CD4-positive, alpha-beta T cell treated with Interleukin-1 beta for 1 hour (primary cell): ENCODE measurements at places on chromosomes 6 and 20.

DNA sequence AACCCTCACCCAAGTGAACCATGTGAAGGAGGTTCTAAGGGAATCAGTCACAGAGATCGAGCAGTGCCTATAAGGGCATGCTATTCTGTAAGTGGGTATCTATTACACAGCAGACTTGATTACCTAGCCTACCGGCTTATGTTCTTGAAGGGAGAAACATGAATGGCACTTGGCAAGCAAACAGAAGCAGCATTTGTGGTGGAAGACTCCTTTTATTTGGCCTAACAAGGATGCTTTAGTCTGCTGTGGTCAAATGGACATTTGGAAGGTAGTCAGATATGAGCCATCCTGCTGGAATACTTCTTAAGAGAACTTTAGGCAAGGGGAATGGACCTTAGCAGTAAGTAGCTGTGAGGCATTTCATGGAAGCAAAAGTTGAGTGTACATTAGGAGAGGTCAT is 126.3 kb downstream of the COL12A1 start:
- DNase-seq: no peak

DNA sequence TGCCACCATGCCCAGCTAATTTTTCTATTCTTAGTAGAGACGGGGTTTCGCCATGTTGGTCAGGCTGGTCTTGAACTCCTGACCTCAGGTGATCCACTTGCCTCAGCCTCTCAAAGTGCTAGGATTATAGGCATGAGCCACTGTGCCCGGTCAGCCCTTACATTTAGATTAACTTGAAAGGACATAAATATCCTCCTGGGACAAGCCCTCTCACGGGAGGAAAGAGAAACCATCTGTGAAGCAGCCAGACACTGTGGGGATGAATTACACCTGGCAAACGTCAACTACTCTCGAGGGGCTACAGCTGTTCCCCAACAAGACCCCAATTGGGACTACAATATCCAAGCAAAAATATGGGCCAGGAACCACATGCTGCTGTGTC is 32.7 kb upstream of the SAMHD1 start:
- no peak for DNase-seq

DNA sequence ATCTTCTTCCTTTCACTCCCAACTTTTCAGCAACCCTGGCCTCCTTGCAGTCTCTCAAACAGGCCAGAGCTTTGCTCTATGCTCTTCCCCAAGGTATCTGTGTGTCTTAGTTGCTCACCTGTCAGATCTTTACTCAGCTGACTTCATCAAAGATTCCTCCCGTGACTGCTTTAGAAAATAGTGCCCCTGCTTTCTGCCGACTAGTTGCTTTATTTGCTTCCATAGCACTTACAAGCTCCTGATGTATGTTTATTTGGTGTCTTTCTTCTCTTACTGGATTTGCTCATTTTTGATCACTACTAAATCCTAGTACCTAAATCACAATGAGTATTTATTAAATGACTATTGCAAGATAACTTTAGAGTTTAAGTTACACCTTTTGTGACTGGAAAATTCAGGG is 5.9 kb downstream of the NDUFAF5 start:
- no peak for DNase-seq

DNA sequence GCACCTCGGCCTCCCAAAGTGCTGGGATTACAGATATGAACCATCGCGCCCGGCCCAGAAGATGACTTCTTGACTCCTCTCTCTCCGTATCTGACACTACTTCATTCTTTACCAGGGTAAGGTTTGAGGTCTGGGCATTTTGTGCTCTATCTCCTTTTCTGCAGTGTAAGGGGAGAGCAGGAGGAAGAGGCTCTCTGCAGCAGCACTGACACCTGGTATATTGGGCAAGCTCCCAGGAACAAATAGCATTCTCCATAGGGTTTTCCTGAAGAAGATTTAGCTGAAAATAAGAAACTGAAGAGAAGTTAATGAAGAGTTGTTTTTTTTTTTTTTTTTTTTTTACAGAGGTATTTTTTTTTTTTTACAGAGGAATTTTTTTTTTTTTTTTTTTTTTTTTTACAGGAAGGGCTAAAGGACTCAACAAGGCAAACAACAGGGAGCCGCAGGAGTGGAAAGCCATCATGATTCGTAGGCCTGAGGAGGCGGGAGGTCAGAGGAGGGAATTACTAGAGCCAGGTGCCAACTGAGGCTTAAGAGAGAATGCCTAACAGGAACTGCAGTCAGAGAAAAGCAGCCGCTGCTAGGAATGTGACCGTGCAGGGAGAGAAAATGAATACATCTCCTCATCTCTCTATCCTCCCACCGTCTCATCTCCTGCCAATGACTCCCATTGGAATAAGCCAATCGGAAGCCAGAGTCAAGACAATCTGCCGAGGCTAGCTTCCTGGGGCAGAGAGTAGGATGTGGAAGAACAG is 34.7 kb upstream of the ADGRF4 start:
- DNase-seq: no peak

DNA sequence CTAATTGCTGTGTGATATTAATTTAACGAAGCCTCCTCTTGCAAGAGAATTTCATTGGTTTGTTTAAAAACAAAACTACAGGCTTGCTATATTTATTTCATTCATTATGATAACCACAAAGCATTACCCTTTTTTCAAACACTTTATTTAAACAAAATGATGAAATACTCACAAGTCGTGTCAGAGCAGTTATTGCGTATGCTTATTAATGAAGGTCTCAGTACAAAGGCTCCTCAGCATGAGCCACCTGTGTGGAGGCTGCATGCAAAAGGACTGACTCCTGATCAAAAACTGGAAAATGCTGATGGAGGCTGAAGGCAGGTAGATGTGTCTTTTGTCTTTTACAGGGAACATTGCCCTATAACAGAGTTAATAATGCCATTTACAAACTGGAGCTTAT is 130.5 kb downstream of the CRYBG1 start:
- no peak for DNase-seq

- no peak for DNase-seq
These were observed 176.5 kb downstream of the PHACTR1 start for GRCh38 chr6:12893036-12893435.

DNA sequence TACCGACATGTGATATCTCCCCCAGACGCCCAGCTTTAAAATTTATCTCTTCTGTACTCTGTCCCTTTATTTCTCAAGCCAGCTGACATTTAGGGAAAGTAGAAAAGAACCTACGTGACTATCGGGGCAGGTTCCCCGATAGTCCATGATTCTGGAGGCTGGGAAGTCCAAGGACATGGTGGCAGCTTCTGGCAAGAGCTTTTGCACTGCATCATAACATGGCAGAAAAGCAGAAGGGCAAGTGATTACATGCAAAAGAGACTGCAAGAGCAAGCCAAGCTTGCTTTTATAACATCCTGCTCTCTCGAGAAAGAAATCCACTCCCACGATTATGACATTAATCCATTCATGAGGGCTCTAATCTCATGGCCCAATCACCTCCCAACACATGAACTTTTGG is 113.2 kb downstream of the CD164 start:
- no peak for DNase-seq

GRCh38 chr6:4270001-4270400 is 134.6 kb upstream of the ECI2 start:
- no peak for DNase-seq

- no peak for DNase-seq
These were observed 3.0 kb downstream of the ADGRF4 start for GRCh38 chr6:47701363-47701762.

GRCh38 chr20:58236612-58237317 is 8.3 kb upstream of the ANKRD60 start:
- DNase-seq: peak; percentile 72

- peak; percentile 11 for DNase-seq
These were observed 1.3 kb upstream of the TAF4 start for GRCh38 chr20:62066983-62067433.

DNA sequence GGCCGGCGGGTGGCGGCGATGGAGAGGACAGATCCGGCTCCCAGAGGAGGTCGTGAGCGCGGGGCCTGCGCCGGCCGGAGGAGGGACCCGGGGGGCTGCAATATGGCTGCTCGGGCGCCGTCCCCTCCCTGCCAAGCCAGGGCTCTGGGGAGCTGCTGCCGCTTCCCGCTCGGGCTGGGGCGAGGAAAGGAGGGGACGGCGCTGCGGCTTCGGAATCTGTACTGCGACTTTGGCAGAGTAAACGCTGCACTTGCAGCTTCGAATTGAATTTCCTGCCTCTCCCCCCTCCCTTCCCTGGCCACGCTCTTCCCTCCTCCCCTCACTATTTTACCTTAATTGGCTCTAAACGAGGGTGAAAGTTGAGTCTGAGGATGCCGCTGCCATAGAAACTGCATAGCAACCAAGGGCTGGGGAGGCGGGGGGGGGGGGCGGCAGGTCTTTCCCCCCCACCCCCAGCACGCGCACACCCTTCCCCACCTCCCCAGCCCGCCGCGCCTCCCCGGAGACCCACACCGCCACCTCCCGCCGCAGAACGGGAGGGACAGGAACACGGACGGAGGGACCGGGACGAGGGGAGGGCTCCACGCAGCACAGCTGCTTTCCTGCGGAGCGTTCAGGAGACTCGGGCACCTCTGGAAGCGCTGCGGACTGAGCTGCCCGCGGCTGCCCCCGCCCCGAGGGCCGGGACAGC is 93.9 kb downstream of the RNASET2 start:
- peak; percentile 47 for DNase-seq

DNA sequence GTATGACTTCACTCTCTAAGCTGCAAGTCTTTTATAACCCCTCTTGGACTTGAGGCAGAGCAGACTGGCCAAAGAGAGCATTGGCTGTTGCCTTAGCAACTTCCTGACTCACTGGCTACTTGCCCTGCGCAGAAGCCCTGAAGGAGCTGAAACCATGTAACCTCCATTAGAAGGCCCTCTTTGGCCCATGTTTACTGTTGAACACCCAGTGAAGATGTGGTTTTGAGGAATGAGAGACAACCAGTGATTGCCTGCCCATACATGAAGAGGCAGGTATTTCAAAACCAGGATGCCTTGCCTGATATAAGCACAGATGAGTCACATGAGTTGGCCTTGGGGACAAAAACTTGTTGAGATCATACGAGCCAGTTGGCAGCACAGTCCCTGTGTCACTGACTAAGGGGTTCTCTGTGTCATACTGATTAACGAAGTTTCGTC is 182.5 kb downstream of the EDN1 start:
- no peak for DNase-seq

GRCh38 chr20:36493051-36493800 is 48.1 kb upstream of the MYL9 start:
- DNase-seq: no peak

GRCh38 chr20:47196091-47197081 is 160.1 kb downstream of the ZMYND8 start:
- DNase-seq: peak; percentile 66

- DNase-seq: no peak
These were observed 113.5 kb upstream of the GLP1R start for GRCh38 chr6:38935051-38935450.

DNA sequence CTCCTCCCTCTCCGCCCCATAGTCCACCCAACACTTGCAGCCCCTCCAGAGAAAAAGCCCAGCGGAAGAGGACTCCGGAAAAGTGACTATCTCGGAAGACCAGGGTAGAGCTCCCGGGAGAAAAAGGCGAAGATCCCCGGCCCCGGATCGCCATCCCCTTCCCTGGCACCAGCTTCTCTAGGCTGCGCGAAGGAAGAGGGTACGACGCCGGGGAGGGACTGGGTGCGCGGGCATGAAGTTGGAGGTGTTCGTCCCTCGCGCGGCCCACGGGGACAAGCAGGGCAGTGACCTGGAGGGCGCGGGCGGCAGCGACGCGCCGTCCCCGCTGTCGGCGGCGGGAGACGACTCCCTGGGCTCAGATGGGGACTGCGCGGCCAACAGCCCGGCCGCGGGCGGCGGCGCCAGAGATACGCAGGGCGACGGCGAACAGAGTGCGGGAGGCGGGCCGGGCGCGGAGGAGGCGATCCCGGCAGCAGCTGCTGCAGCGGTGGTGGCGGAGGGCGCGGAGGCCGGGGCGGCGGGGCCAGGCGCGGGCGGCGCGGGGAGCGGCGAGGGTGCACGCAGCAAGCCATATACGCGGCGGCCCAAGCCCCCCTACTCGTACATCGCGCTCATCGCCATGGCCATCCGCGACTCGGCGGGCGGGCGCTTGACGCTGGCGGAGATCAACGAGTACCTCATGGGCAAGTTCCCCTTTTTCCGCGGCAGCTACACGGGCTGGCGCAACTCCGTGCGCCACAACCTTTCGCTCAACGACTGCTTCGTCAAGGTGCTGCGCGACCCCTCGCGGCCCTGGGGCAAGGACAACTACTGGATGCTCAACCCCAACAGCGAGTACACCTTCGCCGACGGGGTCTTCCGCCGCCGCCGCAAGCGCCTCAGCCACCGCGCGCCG is 822 bp downstream of the FOXQ1 start:
- DNase-seq: no peak

GRCh38 chr6:170129691-170130171 is 161.1 kb downstream of the DLL1 start:
- no peak for DNase-seq

- peak; percentile 49 for DNase-seq
These were observed 12.1 kb upstream of the PDYN start for GRCh38 chr20:2005831-2006426.

DNA sequence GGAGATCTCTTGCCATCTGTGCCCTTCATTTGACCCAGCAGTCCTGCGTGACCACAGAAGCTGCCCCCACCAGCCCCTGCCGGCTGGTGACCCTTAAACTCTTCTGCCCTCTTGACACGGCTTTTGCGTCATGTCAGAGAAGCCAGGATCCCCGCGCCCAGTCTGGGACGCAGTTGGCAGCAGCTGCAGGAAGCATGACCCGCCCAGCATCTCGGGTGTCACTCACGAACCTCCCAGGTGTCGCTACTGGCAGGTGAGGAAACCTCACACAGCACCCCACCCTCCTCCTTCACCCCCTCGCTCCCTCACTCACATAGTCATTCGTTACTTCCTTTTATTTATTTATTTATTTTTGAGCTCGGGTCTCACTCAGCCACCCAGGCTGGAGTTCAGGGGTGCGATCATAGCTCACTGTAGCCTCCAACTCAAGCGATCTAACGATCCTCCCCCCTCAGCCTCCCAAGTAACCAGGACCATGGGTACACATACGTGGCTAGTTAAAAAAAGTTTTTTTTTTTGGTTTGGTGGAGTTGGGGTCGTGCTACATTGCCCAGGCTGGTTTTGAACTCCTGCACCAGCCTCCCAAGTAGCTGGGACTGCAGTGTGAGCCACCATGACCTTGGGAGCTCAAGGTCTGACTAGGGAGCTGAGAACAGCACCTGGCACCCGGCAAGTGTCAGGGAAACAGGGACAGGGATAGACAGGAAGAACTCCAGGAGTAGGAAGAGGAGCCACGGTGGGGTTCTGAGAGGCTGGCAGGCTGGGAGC is 14.1 kb upstream of the SPDEF start:
- DNase-seq: no peak

GRCh38 chr6:85660181-85660611 is 17.5 kb upstream of the SYNCRIP start:
- no peak for DNase-seq

GRCh38 chr20:2907519-2907918 is 34.2 kb downstream of the PTPRA start:
- DNase-seq: no peak

DNA sequence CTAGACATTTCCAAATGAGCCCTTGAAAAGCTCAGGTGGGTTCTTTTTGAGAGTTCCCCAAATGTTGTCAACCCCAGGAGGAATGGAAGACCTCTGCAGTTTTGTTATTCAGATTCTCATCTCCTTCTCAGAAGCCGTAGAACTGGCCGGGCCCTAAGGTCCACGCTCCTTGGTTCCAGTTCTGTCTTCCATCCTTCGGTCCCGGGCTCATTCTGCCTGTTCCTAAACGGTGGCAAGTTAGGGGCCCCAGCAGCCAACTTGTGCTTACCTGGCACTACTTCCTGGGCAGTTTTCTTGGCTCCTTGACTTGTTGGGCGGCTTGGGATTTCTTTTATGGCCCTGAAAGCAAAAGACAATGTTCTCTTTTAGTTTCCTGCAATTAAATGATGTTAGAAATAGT is 6.4 kb downstream of the ESR1 start:
- DNase-seq: no peak
